Smooth muscle cell of bladder (primary cell): ENCODE measurements at places on chromosomes 2 and 18. TPM values are rescaled to one million over a fixed set of nuclear protein-coding genes. Genes with fewer than 3 reads are reported as not detected.

Gene LRRTM1
- total RNA-seq = not detected in 2 replicates

Gene CCDC141
- total RNA-seq = under 0.01 TPM in 1 of 2 replicates, not detected in the other

Gene TTC21B
- 18.5 and 25.4 TPM in 2 replicates for total RNA-seq

Gene COLEC11
- total RNA-seq = 0.57 and 1.4 TPM in 2 replicates
